ENCODE measurements at places on chromosomes 3 and 15.

GRCh38 chr3:56987238-56987895 lies 73.1 kb upstream of the SPATA12 start:
- DNase-seq: no peak

DNA sequence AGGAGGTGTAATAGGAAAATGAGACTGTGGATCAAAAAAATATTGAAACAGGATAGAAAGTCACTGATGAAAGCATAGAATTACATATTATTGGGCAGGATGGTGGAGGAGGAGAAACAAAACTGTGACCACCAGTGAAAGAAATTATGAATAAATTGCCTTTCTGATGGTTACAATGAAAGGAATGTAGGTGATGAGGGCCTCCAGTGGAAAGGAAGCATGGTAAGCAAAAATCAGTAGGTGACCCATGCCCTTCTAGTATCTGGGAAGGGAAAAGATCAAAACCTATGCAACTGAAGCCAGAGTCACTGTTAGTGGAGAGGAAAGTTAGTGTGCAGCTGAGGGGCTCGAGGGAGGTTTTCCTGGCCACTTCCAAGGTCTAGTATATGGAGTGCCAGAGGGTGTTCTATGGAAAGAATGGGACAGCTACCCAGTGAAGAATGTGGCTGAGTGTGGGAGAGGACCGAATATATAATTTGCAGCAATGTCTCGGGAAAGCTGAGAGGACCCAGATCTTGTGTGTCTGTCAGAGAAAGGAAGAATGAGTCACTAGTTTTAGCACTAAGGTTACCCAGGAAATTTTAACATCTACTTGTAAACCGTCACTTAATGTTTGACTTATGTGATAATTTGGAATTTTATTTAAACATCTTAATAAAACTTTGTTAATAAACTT lies 146.2 kb downstream of the NFKBIZ start:
- no peak for DNase-seq

- DNase-seq: no peak
These were observed 79.8 kb downstream of the TGFBR2 start for GRCh38 chr3:30686176-30686575.

GRCh38 chr15:74642348-74642733 lies 26.7 kb downstream of the CLK3 start:
- no peak for DNase-seq

- no peak for DNase-seq
These were observed 44.1 kb downstream of the HCN4 start for GRCh38 chr15:73324496-73325170.
